HFFc6 (cell line): ENCODE measurements at places on chromosomes 1 and 21. TPM values are rescaled to one million over a fixed set of nuclear protein-coding genes. Genes with fewer than 3 reads are reported as not detected.

GRCh38 chr1:28890435-28890834, 23.9 kb upstream of the EPB41 start:
- H3K4me1 ChIP-seq = peaks cover 26% of the 10 kb centered on the region
- DNase-seq = no peak
- no peak overlapping the region for H3K4me3 ChIP-seq
- no peak overlapping the region for H3K27ac ChIP-seq
- no peaks in the 10 kb centered on the region for H3K36me3 ChIP-seq
- peaks cover 6% of the 10 kb centered on the region for H3K27me3 ChIP-seq

LCE1B gene
- total RNA-seq = not detected in 3 replicates

DNA sequence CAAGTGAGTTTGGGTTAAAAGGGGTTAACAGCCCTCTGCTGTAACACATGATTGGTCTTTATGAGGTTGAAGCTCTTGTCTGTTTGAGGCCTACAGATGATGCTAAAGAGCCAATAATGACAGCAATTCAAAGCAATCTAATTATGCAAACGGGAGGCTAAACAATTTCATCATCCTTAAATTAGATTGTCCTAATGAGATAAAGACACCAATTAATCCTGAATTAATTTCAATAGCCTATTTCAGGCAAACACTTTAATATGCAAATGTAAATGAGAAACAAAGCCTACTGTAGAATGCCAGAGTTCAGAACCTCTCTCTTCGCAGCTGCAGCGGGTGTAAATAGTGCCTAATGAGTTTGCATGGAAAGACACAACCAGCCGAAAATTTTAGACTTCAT, 504.7 kb upstream of the PBX1 start:
- no peaks in the 10 kb centered on the region; the same call in none of the 2 replicates for H3K27me3 ChIP-seq
- no peak overlapping the region for H3K4me3 ChIP-seq
- H3K4me1 ChIP-seq = peaks cover 18% of the 10 kb centered on the region; the same call in 1 of the 2 replicates
- H3K36me3 ChIP-seq = no peaks in the 10 kb centered on the region

GRCh38 chr1:14567056-14567455, 31.4 kb upstream of the KAZN start:
- no peak overlapping the region for H3K27ac ChIP-seq
- H3K4me3 ChIP-seq = no peak overlapping the region
- no peaks in the 10 kb centered on the region; the same call in 1 of the 2 replicates for H3K36me3 ChIP-seq
- DNase-seq = no peak
- no peaks in the 10 kb centered on the region; the same call in none of the 2 replicates for H3K27me3 ChIP-seq

KIAA1614 gene
- 2.6 to 4.7 TPM (median 3.0 TPM) in 3 replicates for total RNA-seq

FCGR3A gene
- not detected in 3 replicates for total RNA-seq

- H3K4me1 ChIP-seq = no peaks in the 10 kb centered on the region
- H3K27me3 ChIP-seq = no peaks in the 10 kb centered on the region
- no peak overlapping the region for H3K4me3 ChIP-seq
- no peaks in the 10 kb centered on the region for H3K36me3 ChIP-seq
- H3K27ac ChIP-seq = no peak overlapping the region
These were observed 9.3 kb downstream of the SPRR2G start for GRCh38 chr1:153141377-153141776.

- H3K4me3 ChIP-seq = peak overlapping the region; percentile 72
- H3K27ac ChIP-seq = peak overlapping the region; percentile 99
- H3K27me3 ChIP-seq = no peaks in the 10 kb centered on the region; the same call in 1 of the 2 replicates
- peaks cover 58% of the 10 kb centered on the region for H3K4me1 ChIP-seq
These were observed 284.0 kb downstream of the DUSP10 start for GRCh38 chr1:221457685-221458446.
